Activated B cell treated with CpG ODN at 0.5 μM for 24 hours (primary cell): ENCODE measurements at places on chromosomes 2 and 18.

DNA sequence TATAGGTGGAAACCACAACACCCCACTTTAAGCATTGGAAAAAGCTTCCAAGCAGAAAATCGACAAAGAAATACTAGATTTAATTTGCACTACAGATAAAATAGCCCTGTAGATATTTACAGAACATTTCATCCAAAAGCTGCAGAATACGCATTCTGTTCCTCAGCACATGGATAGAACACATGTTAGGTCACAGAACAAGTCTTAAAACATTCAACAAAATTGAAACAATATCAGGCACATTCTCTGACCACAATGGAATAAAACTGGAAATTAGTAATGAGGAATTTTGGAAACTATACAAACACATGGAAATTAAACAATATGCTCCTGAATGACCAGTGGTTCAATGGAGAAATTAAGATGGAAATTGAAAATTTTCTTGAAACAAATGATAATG lies 27.8 kb upstream of the XDH start:
- no peak for DNase-seq

DNA sequence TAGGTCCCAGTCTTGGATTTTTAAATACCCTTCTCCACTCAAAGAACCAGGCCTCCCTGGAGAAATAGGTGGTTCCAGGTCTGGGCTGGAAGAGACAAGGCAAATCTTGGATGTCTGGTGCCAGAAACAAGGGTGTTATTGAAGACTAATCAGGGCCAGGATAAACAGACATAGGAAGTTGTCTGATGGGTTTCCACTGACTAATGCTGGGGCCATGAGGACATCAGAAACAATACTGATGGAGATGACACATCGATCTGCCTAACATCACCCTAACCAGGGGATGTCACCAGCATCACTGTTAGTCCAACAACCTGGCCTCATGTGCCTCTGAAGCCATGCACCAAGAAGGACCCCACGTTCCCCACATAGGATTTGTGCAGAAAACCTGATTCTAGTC lies 42.5 kb upstream of the GLI2 start:
- DNase-seq, result no peak

- no peak for DNase-seq
Measured at GRCh38 chr2:6771634-6772611, 93.8 kb downstream of the CMPK2 start.

GRCh38 chr2:64251497-64252250 lies 107.5 kb upstream of the PELI1 start:
- no peak for DNase-seq

GRCh38 chr18:10524507-10525370 lies 1.1 kb upstream of the NAPG start:
- no peak for DNase-seq

GRCh38 chr2:12847694-12848575 lies 131.2 kb downstream of the TRIB2 start:
- no peak for DNase-seq

GRCh38 chr2:39379643-39380524 lies 57.2 kb downstream of the MAP4K3 start:
- no peak for DNase-seq

- DNase-seq, result no peak
Measured at GRCh38 chr2:42195559-42195958, 26.4 kb downstream of the EML4 start.

GRCh38 chr2:142425551-142425950 lies 294.7 kb upstream of the LRP1B start:
- no peak for DNase-seq

- no peak for DNase-seq
Measured at GRCh38 chr2:150095361-150096095, 391.9 kb downstream of the RND3 start.

GRCh38 chr2:231347638-231348037 lies 47.9 kb upstream of the B3GNT7 start:
- no peak for DNase-seq

DNA sequence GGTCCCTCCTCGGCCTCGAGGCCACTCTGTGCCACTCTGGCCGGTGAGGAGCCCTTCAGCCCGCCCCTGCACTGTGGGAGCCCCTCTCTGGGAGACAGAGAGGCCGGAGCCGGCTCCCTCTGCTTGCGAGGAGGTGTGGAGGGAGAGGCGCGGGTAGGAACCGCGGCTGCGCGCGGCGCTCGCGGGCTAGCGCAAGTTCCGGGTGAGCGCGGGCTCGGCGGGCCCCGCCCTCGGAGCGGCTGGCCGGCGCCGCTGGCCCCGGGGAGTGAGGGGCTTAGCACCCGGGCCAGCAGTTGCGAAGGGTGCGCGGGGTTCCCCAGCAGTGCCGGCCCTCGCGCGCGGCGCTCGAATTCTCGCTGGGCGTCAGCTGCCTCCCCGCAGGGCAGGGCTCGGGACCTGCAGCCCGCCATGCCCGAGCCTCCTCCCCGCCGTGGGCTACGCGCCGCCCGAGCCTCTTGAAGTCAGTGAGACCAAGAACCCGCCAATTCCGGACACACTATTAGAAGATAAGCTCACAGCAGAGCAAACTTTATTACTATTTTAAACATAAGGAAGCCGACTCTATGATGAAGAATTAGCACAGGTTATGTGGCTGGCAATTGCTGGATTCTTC lies 825.8 kb upstream of the FANCL start:
- DNase-seq, result no peak

- DNase-seq, result no peak
Measured at GRCh38 chr2:3292416-3292815, 85.2 kb downstream of the EIPR1 start.

GRCh38 chr2:66305718-66306117 lies 129.2 kb upstream of the MEIS1 start:
- no peak for DNase-seq

DNA sequence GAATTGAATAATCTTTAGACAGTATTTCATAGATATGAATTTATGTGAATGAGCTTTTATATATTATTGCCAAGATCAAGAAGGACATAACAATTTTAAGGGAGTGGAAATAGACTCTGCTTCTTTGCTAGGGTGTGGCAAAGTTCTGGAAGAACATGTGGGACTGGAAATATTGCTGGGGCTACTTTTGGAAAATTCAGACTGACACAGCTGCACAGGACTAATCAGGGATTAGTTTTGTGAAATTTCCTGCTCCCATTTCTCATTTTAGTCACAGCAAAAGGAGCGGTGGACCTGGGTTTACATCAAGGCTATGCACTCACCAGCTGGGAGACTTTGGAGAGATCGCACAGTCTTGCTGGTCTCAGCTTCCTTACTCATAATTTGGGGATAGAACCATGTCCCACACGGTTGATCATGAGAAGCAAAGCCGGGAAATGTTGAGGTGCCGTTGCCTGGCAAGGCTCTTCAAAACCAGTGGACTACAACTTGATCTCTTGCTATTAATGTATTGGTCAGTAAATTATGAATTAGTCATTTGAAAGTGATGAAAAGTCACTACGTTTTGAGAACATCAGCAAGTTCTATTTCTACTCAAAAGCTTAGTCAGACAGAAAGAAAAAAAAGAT lies 42.4 kb downstream of the IL1RL2 start:
- no peak for DNase-seq

GRCh38 chr2:17226941-17227490 lies 291.2 kb downstream of the RAD51AP2 start:
- DNase-seq, result no peak

DNA sequence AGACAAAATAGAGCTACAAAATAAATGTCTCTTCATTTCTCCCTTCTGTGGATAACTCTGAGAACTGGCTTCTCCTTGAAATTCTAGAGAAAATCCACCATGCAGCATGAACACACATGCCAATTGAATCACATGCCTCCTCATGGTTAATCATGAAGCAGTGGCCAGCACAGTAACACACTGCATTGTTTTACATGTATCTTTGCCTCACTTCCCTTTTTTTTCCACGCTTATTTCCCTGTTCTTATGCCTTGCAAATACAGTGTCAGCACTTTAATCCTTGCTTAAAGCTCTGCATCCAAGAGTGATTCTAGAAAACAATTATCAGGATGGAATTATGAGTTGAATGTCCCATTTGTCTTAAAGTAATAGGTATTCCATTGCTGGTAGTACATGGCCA lies 50.3 kb upstream of the ZBTB7C start:
- DNase-seq, result no peak

- DNase-seq, result no peak
Measured at GRCh38 chr18:67300498-67300897, 216.0 kb downstream of the DSEL start.

GRCh38 chr2:17030047-17030446 lies 364.4 kb upstream of the CYRIA start:
- DNase-seq, result no peak

DNA sequence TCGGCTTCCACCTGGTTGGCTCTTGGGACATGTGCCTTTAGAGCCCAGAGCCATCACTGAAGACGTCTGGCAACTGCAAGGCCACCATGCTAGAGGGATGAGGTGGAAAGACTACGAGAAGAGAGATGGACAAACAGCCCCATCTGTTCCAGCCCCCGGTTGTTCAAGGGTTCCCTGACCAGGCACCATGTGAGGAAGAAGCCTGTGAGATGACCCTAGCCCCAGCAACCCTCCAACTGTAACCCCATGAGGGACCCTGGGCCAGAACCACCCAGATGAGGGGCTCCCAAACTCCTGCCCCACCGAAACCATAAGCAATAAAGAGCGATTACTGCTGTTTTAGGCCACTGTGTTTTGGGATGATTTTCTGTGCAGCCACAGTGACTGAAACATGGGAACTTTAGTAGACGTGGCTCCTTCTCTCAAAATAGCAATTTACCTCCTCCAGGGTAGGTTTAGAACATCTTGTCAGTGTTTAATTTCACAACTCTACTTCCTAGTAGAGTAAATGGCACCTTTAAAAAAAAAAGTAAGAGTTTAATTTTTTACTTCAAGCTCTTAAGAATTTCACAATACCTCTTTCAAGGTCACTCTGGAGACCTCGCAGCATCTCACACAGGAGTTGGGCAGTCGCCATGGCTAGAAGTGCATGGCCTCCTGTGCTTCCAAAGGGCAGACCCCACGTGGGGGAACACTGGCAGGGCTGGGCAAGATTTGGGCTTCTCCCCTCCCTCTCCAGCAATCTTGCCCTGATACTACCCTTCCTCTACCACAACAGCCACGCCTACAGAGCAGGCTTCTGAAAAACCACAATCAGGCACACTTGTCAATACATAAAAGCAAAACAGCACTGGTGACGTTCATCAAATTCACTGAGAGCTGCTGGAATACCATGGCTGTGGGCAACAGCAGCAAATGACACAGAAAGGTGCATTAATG lies 48.8 kb downstream of the TMEM163 start:
- DNase-seq, result no peak

DNA sequence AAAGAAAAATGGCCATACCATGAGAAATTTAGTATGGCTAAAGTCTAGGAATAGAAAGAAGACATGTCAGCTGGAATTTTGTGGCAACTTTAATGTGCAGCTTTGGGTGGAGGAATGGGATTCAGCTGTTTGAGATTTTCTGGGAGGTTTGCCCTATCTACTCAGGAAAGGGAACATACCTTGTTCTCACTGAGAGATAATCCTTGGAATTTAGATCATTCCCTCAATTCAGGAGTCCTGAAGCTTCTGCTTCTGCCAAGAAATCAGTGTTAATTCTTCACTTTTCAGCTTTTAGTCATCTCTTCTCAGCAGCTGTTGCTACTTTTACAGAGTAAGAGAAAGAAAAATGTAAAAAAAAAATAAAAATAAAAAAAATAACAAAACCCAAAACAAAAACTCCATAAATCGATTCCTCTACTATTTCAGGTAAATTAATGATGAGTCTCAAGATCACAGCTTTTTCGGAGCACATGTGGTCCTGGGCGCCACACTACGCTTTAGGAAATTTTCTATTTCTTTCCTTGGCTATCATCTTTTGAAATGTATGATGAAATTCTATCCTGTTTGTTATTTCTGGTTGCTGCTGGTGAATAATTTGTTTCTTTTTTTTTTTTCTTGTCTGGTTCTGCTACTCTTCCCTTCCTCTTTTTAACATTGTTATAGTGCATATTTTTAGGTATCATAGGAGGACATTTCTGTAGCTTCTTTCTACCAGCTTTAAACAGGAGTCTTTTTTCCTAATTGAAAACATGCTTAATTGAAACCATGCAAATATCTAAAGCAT lies 18.9 kb upstream of the BAZ2B start:
- DNase-seq, result no peak

GRCh38 chr2:173090973-173091660 lies 15.5 kb downstream of the MAP3K20 start:
- no peak for DNase-seq

DNA sequence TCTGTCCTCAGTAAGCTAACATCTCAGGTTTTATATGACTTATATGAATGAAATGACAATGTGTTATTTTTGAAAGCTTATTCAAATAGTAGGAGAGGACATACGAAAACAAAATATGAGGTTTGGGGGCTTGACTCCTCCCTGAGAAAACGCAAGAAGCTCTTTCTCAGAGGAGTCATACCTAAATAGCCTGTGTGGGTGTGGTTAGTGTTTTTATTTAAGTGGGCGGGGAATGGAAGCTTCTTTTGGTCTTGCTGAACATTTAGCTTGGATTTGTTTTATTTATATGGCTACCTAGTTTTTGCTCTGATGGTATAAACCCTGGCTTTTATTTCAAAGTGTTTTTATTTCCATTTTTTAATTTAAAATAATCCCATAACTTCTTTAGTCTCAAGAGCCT lies 72.1 kb upstream of the DSG1 start:
- DNase-seq, result no peak

DNA sequence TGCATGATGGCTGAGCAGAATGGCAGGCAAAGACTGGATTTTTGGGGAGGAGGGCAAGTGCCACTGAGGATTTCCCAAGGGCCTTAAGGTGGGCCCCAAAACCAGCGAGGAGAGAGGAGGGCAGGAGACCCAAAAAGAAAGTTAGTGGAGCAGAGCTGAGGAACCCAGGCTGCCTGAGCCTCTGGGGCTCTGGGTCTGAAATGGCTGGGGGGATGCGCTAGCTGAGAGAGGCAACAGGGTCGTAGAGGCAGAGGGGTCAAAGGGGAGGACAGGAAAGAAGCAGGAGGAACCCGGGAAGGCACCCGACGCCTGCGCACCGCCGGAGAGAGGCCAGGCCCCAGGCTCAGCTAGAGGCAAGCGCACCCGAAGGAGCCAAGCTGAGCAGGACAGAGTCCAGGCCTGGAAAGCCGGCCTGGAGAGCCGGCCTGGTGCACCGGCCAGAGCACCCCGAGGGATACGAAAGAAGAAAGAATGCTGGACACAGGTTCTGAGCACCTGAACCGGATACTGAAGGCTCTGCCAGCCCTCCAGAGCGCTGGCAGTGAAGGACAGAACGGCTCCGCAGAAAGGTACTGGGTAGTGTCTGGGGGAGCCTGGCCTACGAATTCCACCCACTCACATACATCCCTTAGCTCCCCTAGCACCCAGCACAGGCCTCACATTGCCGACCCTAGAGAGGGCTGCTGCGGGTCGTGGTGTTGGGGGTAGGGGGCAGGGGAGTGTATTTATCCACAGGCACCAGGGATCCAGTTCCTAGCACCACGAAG lies 39.5 kb upstream of the ATP6V1B1 start:
- DNase-seq, result no peak

GRCh38 chr2:196566961-196567666 lies 72.4 kb upstream of the CCDC150 start:
- DNase-seq, result no peak

- DNase-seq, result no peak
Measured at GRCh38 chr2:68790600-68790999, 56.0 kb downstream of the ARHGAP25 start.
